ENCODE measurements at places on chromosomes 1 and 21.

DNA sequence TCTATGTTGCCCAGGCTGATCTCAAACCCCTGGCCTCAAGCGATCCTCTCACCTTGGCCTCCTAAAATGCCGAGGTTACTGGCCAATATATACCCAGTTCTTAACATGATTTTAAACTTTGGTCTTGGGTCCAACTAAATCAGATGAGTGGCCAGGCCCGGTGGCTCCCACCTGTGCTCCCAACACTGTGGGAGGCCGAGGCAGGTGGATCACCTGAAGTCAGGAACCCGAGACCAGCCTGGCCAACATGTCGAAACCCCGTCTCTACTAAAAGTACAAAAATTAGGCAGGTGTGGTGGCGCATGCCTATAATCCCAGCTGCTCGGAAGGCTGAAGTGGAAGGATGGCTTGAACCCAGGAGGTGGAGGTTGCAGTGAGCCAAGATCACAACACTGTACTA lies 29.6 kb downstream of the TOMM20 start:
- no peak for DNase-seq

GRCh38 chr1:94716965-94717364 lies 103.2 kb upstream of the SLC44A3 start:
- DNase-seq = no peak

GRCh38 chr1:85496941-85497582 lies 32.1 kb upstream of the DDAH1 start:
- DNase-seq = peak; percentile 12

- DNase-seq = no peak
These were observed 84.4 kb upstream of the CXADR start for GRCh38 chr21:17428484-17428869.

DNA sequence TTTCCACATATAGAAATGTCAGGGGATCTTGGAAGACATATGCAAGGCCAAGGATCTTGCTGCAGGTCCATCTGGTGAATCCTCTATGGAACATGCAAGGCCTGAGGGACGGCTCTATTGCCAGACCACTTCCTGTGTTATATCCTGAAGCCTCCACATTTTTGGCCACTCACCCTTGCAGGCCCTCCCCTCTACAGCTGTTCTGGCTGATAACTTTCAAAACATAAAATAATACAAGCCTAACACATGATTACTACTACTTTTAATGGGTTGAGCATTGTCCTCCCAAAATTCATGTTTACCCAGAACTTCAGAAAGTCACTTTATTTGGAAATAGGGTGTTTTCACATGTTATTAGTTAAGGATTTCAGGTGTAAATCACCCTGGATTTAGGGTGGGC lies 18.5 kb upstream of the LYPLAL1 start:
- no peak for DNase-seq

DNA sequence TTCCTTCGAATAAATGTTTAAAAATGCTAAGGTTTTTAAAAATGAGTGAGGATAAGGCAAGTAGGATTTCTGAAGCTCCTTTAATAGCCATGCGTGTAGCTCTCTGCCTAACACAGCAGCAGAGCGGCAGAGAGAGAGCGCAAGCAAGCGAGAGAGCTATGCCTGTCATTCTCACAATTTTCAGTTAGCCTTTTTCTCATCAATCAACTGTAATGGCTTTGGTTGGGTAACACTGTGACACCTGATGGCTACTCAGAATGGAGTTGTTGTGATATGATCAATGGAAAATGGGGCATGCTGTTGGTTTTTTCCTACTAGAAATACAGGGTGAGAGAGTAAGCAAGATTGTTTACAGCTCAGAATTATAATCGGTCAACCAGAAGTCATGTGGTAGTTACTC lies 198.4 kb downstream of the RPS6KC1 start:
- no peak for DNase-seq

DNA sequence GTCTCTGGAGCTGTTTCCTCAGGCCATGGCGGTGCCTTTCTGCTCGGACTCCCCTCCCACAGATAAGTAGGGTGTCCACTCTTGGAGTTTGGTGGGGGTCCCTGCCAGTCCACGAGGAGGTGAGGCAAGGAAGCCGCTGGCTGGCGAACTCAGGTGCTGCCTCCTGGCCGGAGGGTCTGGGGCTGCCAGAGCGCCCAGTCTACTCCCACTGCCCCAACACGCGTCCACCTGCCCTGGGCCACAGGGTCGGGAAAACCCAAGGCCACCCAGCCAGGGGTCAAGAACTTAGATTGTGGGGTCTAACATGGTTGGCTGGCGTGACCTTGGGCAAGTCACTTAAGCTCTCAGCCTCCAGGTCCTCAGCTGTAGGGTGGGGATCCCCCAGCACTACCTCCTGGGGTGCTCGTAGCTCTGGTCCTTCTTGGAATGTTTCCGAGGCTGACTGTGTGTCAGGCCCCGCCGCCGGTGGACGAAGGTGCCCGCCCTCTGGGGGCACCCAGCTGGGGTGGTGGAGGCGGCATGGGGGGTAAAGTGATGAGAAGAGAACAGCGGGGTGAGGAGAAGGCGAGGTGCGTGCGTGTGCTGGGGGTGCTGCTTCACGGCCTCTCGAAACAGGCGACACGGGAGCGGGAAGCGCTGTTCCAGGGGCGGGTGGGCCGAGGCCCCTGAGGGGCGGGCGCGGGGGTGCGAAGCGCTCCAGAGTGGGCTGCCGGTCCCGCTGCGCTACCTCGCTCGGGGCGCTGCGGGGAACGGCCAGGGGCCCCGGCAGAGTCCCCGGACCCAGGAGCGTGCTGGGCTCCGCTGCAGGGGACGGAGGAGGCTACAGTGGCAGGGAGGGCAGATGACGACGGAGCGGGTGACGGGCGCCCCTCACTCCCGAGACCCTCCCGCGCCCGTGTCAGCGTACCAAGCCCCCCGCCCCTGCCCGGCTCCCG lies 1.2 kb downstream of the SH2D5 start:
- no peak for DNase-seq

GRCh38 chr1:172699111-172699510 lies 40.2 kb downstream of the FASLG start:
- DNase-seq = peak; percentile 54

- DNase-seq = no peak
These were observed 168.8 kb upstream of the L1TD1 start for GRCh38 chr1:62025892-62026291.

- DNase-seq = no peak
These were observed 94.2 kb upstream of the IPO9 start for GRCh38 chr1:201734786-201735185.

DNA sequence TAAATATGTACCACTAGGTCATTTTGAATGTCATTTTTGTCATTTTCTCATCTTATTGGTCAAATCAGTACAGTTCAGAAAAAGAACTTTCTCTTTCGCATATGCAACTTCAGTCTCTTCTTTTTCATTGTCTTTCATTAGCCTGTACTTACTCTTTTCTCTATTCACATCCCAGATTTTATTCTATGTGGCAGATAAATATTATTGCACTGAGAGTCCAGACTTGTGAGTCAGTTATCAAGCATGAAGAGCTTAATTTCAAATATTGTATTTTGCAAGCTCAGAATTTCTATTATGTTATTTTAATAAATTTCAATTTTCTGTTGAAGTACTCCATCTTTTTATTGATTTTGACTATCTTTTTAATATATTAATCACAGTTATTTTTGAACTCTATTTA lies 105.2 kb upstream of the PALMD start:
- no peak for DNase-seq

- DNase-seq = no peak
These were observed 20.8 kb downstream of the TNNT2 start for GRCh38 chr1:201356701-201357100.

DNA sequence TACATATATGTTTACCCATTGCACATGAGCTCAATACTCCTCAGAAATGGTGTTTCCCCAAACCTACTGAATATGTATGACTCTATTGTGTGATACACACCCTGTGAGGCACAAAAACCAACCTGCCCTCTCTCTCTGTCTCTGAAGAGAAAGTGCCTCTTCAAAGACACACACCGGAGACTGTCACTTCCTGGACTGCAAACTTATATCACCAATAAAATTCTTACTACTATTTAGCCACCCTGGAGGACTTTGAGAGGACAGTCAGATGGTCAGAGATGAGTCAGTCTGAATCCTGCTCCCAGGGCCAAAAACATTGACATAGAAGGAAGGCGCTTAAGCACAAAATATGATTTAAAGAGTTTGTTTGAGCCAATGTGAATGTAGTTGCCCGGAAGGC lies 110.4 kb downstream of the PPIAL4G start:
- no peak for DNase-seq

DNA sequence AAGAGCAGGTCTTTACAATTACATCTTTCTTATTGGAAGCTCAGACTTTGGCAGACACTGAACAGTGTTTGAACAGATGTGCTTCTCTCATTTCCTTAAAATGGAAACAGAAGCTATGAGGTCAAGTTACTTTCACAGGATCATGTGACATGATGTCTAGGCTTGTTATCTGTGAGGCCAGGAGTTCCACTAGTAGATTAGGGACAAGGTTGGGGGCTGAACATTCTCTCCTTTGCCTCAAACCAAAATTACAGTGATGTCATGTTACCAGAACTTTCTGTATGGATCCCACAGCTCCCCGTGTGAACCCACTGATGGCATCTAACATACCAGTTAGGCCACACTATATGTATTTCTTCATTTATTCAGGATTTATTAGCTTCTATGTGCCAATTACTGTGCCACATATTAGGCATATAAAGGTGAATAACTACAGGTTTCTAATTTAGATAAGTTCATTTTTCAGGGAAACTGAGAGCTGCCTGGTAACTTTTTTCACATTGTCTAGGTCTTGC lies 6.0 kb downstream of the DYNLT5 start:
- no peak for DNase-seq

DNA sequence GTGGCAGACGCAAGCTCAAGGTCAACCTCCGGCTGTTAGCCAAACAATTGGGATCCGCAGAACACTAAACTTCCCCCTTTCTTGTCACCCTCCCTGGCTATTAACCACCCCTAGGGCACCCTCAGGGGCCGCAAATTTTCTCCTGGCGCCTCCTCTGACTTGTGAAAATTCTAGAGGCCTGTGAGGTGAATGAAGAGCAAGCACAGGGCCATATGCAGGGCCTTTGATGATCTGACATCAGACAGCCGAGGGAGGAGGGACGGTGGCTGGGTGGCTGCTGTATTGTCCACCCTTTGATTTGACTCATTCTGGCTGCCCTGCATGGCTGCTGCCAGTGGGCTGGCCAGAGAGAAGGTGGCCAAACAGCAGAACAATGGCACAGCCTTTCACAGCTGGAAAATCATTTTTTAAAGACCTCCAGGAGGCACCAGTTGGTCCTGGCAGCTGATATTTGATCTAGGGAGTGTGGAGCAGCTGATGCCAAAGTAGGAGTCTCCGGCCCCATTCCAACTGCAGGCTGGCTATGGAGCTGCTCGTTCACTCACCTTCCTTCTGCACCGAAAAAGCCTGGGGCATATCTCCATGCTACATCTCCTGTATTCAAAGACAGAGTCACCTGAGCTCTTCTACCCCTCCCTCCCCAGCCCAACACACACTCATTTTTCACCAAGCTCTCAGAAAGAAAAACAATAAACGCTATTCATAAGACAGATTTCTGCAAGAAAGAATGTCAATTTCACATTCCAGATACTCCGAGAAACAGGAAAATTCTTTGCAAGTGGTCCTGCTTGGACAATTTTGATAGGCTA lies 44.9 kb upstream of the BARHL2 start:
- DNase-seq = no peak

- no peak for DNase-seq
These were observed 25.6 kb downstream of the IRF2BP2 start for GRCh38 chr1:234584420-234584805.

DNA sequence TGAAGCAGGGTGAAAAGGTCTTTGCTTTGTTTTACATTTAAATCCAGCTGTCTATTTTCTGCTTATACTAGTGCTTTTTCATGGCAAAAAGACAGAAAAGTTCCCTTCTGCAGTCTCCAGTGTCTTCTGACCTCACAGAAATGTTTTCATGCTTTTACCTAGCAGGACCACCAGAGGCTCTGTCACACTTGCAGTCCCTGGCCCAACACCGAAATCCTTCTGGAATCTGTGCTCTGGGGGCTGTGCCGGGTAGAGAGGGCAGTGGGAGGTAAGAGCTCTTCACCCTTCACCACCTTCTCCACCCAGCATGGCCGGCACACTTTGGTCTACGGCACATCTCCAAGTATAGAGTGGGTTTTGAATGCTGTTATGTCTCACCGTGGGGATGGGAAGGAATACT lies 20.8 kb downstream of the GNAT2 start:
- no peak for DNase-seq

- no peak for DNase-seq
These were observed 1038.3 kb downstream of the KCNT2 start for GRCh38 chr1:195569934-195570333.

DNA sequence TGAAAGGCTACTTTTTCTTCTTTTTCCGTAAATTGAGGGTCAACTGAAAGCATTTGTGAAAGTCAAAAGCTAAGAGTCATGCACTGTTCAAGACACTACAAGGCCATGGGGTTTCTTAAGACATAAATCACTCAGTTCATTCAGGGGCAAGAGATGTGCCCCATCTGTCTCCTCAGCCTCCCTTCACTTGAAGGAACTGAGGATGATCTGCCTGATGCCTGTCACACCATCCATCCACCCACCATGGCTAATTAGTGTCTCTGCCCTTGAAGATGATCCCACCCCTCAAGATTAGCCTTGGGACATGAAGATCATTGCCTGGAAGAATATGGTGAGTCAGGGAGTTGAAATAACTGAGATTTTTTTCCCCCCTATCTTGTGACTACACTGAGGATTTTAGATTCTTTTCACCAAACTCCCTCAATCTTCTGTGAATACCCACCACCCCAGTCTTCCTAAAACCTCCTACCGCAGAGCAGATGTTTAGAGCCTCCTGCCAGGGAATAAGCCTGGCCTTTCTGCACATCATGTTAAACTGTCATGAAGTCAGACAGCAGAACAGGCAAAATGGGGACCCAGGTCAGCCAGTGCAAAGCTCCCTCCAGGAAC lies 88.6 kb upstream of the LMO4 start:
- no peak for DNase-seq

GRCh38 chr1:241842565-241842964 lies 5.4 kb upstream of the EXO1 start:
- DNase-seq = no peak

DNA sequence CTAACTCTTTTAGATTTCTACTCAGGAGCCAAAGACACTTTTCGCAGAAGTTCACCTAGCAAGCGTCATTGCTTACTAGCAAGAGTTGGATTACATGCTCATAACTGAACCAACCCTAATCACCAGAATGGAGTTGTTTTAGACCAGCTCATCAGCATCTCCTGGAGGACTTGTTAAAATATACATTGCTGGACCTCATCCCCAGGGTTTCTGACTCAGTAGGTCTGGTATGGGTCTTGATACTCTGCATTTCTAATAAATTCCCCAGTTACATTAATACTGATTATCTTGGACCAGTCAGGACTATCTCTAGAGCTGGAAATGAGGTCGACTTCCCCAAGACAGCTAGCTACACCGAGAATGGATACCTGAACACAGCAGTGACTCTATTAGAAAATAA lies 9.7 kb upstream of the PRDX6 start:
- no peak for DNase-seq

DNA sequence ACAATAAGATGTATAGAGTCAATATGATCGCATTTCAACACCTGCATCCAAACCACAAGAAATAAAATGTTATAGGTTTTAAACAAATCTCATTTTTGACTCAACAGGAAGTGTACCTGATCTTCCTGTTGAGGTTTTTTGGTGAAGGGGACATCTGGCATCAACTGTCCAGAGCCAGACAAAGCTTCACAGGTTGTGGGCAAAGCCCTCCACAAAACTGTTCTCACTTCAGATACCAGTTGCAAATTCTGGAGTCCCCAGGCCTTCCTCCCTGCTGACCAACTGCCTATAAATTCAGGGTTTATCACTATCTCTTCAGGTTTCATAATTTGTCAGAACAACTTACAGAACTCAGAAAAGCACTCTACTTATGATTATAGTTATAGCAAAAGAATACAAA lies 326.1 kb upstream of the CAMK1G start:
- DNase-seq = no peak

Measured in renal cortical epithelial cell (primary cell).